GM18507 (cell line): ENCODE measurements at places on chromosomes 12 and 14.

GRCh38 chr14:22433069-22433468, 156.0 kb downstream of the DAD1 start:
- no peak for DNase-seq

DNA sequence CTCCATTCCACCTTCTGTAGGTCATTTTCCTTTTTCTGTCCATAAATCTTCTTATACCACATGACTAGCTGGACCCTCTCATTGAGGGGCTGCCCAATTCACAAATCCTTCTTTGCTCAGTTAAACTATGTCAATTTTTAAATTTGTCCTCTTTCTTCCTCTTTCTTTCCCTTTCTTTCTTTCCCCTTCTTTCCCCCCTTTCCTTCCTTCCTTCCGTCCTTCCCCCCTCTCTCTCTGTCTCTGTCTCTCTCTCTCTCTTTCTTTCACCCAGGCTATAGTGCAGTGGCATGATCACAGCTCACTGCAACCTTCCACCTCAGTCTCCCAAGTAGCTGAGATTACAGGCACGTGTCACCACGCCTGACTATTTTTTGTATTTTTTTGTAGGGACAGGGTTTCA, 47.1 kb upstream of the TMEM263 start:
- DNase-seq, result no peak

- DNase-seq, result peak; percentile 42
These were observed 64.3 kb upstream of the DDHD1 start for GRCh38 chr14:53217316-53217994.

DNA sequence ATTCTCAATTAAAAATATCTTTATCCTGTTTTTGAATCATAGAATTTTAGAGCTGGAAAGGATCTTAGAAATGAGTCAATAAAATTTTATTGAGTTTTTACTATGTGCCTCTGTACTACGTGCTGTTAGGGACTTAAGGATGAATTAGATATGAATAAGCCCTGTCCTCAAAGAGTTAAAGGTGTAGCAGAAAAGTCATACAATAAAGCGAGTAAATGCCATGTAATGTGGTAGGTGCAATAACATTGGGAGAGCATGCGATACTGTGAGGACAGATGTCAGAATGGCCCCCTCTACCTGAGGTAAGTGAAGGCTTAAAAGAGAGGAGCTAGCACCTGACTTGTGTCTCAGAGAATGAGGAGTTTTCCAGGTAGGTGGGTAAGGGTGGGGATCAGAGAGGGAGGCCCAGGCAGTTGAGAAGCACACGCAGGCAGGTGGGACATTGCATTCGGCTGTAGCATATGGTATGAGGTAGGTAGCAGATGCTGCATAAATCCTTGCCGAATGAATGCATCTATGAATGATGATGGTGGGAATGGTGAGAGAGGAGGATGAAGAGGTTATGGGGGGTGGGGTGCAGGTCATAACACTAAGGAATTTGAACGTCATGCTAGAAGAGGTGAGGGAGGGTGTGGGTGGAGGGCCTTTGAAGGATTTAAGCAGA, 35.4 kb upstream of the ATP23 start:
- DNase-seq, result no peak

DNA sequence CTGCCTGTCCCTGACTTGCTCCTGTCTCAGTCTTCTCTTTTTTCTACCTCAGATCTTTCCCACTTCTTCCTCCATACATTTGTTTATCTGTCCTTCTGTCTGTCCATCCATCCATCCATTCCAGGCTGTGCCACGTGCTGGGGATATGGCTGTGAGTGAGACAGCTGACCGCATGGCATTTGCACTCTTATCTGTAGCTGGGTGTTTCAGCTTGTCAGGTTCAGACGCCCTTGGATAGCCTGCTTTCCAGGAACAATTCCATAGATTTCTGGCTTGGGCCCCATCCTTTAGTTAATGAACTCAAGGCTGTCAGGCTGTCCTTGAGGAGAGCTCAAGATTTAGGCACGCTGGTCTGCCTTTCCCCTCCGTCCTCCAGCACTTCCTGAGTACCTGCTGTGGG, 116.6 kb downstream of the TSPAN9 start:
- no peak for DNase-seq

DNA sequence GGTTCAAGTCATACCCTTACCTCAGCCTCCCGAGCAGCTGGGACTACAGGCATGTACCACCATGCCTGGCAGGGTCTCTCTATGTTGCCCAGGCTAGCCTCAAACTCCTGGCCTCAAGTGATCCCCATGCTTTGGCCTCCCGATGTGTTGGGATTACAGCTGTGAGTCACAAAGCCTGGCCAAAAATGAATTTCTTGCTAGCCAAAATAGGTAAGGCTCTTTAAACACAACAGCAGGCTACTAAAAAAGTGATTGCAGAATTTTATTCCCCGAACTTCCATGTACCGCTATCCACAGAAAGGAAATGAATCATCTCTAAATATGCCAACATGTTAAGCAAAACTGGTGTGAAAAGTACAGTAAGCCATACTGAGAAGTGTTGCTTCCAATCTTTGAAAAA, 50.6 kb downstream of the WDHD1 start:
- DNase-seq, result no peak

- no peak for DNase-seq
These were observed 145.8 kb downstream of the SLC38A6 start for GRCh38 chr14:61126603-61127498.

DNA sequence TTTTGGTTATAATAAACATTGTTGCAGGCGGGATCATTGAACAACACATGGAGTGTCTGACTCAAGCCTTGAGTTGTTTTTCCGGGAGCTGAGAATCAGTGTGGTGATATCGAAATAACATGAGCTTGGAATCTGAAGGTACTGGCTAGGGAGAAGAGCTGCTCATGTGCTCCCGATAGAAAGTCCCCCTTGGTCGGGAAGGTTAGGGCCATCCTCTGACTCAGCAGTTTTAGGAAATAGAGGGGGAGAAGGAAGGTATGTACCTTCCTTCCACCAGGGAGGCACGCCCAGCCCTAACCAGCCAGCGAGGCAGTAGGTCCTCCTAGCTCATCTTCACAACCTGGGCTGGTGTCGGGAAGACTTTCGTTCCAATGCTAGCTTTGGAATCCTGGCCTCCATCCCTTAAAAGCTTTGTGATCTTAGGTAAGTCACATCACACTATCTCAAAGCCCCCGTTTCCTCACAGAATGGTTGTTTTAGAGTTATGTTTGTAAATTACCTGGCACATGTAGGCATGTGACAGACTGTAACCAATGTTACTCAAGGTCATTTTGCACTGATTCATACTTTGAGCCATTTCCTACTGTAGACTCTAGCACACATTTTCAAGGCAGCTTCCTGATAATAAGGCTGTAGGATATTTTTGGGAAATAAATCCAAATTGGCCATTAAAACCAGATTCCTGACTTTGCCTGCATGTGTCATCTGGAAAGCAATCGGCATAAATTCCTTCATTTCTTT, 1.9 kb upstream of the RAB35 start:
- no peak for DNase-seq

DNA sequence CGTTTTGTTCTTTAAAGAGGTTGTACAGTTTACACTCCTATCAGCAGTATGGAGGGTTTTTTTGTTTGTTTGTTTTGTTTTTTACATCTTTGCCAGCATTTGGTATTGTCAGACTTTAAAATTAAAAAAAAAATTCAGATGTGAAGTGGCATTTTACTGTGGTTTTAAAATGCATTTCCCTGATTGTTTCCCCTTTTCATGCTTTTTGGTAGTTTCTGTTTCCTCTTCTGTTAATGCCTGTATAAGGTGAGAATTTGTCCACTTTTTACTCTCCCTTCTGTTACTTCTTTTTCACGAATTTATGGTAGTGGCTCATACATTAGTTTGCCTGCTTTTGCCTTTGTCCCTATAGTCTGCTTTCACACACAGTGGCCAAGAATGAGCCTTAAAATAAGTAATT, 36.6 kb downstream of the MNAT1 start:
- DNase-seq, result no peak

- DNase-seq, result no peak
These were observed 47.8 kb downstream of the HSD17B6 start for GRCh38 chr12:56810918-56811317.

GRCh38 chr12:124512667-124513296, 54.6 kb downstream of the NCOR2 start:
- DNase-seq, result no peak

DNA sequence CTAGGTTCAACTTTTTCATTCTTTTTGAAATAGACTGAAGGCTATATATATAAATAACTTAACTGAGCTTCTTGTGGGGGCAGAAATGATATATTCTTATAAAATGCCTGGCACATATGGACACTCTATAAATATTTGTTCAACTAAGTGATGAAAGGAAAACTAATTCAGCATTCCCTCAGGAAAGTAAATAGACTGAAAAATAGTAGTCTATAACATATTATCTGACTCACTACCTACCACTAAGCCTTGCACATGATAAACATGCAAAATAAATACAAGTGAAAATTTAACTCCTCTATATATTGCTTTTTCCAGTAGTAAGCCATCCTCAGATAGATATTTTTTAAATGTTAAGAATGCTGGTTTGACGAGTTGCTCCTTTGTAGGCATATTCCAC, 15.7 kb upstream of the BMAL2 start:
- no peak for DNase-seq

DNA sequence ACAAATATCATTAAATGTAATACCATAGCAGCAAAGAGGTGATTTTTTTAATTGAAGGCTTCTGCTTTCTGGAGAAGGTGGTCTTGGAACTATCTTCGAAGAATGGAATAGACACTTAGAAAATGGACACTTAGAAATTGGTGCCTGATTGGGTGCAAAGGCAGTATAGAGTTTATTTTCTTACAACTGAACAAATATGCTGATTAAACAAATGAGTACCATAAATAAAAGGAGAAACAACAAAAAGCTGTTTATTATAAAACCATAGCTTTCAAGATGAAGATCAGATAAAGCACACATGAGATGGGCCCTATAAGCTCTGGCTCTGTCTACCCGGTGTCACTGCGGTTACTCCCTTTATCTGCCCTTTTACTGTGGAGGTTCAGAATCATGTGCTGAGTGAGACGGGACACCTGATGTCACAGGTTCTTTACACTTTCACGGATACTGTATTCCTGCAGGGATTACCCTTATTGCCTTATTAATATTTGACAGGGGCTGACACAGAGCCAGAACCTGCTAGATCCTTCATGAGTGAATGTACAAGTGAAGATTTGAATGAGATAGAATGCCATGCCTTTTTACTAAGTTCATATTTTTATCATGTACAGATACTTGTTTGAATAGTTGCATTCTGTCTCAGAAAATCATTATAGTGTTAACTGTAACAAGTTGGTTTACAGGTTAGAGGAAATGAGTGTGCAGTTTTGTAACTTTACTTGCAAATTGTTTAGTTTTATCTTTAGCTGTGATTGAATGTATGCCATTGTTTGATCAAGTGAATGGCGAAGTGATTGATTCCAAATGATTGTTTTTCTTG, 477.5 kb upstream of the RGS6 start:
- no peak for DNase-seq

- no peak for DNase-seq
These were observed 2.0 kb upstream of the PRB2 start for GRCh38 chr12:11397366-11397765.

DNA sequence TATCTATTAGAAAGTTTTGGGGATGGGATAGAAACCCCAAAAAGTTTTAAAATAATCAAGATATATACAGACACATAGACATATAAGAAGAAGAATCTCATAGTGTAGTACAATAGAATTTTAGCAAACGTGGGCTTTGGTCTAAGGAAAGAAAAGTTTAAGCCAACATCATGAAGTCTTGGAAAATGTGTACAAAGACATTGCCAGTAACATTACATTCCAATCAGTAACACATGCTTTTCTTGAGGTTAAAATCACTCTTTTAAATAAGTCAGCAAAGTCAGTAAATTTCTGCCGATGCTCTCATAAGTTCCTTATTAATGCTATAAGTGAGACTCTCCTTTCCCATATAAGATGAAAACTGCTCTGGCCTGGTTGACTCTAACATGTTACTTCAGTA, 201.1 kb upstream of the LRIG3 start:
- no peak for DNase-seq

GRCh38 chr12:90677552-90677951, 277.4 kb downstream of the CCER1 start:
- DNase-seq, result no peak

GRCh38 chr14:74619672-74620131, 7.7 kb upstream of the LTBP2 start:
- no peak for DNase-seq

GRCh38 chr14:99239661-99240092, 32.3 kb downstream of the BCL11B start:
- DNase-seq, result no peak

GRCh38 chr12:63927511-63927910, 83.0 kb downstream of the SRGAP1 start:
- no peak for DNase-seq

DNA sequence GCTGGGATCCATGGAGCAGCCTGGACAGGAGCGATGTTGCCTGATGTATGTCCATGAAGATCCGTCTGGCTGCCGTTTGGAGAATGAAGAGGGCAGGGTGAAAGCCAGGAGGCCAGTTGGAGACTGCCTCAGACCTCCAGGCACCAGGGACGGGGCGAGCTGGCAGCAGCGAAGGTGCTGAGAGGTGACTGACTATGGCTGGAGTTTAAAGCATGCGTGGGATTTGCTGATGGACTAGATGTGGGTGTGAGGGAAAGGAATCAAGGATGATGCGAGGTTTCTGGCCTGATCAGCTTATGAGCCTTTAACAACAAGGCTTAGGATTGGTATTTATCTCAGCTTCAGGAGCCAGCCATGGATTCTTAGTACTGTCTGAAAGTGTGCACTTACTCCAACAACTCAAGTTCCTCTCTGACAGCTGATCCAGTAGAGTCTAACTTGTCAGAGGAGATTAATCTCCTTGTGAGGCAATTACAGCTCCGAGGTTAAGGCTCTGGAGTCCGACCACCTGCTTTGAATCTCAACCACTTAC, 49.4 kb downstream of the DYNC1H1 start:
- no peak for DNase-seq

GRCh38 chr14:61456720-61457119, 135.3 kb downstream of the PRKCH start:
- peak; percentile 39 for DNase-seq

DNA sequence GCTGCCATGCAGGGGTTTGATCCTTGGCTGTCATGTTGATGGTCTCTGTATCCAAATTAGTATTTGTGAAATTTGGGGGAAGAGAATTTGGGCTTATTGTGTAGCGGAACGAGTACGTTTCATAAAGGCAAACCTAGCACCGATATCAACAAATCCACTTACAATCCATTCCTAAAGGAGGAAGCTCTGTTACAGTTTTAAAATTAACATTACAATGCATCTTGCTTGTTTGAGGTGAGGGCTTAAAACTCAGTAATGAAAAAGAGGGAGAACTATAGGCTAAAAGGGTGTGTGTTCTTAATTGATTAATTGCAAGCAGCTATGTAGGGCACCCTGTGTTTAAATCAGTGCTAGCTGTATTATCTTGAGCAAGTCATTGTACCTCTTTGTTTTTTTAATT, 13.7 kb downstream of the RASSF3 start:
- no peak for DNase-seq

DNA sequence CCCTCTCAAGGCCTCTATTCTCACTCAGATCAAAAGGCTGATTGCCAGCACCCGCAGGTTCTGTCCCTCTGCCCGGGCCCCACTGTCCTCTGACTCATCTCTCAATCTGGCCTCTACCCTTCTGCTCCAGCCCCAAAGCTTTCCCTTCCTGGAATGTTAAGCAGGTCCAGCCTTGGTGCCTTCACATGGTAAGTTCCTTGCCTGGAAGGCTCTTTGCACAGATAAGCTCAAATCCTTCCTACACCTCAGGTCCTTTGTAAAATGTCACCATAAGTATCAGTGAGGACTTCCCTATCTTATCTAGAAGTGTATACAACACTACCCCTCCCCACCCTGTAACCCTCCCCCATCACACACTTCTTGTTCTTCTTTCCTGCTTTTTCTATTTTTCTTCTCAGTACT, 22.2 kb downstream of the LPCAT3 start:
- DNase-seq, result no peak

- no peak for DNase-seq
These were observed 65.8 kb downstream of the RIC8B start for GRCh38 chr12:106840243-106840642.
